Small intestine (tissue), 16 donors: ENCODE measurements at places on chromosomes 2 and 18. TPM values are rescaled to one million over a fixed set of nuclear protein-coding genes. Genes with fewer than 3 reads are reported as not detected.

The NMUR1 gene
- polyA plus RNA-seq = 1.4 TPM

The COL6A3 gene
- 3.2 TPM for polyA plus RNA-seq

The CYBRD1 gene
- polyA plus RNA-seq = 97.7 TPM

The EFR3B gene
- not detected for polyA plus RNA-seq

The CAPN13 gene
- 79.4 TPM for polyA plus RNA-seq

The IAH1 gene
- polyA plus RNA-seq = 35.0 TPM

The AGXT gene
- polyA plus RNA-seq = 0.58 TPM

The NEUROD1 gene
- polyA plus RNA-seq = 3.1 TPM

The MREG gene
- 2.8 TPM for polyA plus RNA-seq

The EML6 gene
- polyA plus RNA-seq = 0.54 TPM

The AUP1 gene
- polyA plus RNA-seq = 201 TPM

The RAB6D gene
- polyA plus RNA-seq = 0.37 TPM

The HOXD9 gene
- polyA plus RNA-seq = 1.9 TPM

The COL5A2 gene
- 1.4 TPM for polyA plus RNA-seq

The GPAT2 gene
- polyA plus RNA-seq = not detected

The ZC3H15 gene
- polyA plus RNA-seq = 61.1 TPM

The ALLC gene
- not detected for polyA plus RNA-seq

The SLC16A14 gene
- polyA plus RNA-seq = 0.27 TPM

The CYP1B1 gene
- polyA plus RNA-seq = 15.1 TPM

The ALPI gene
- 204 TPM for polyA plus RNA-seq

The KCNIP3 gene
- 2.6 TPM for polyA plus RNA-seq

The GREB1 gene
- polyA plus RNA-seq = not detected

The ZEB2 gene
- polyA plus RNA-seq = 2.0 TPM

The DPP4 gene
- polyA plus RNA-seq = 52.4 TPM

The SIX2 gene
- not detected for polyA plus RNA-seq

The CCDC68 gene
- 40.2 TPM for polyA plus RNA-seq

The C1GALT1C1L gene
- 0.37 TPM for polyA plus RNA-seq

The RSAD2 gene
- polyA plus RNA-seq = 0.81 TPM

The PSMA8 gene
- not detected for polyA plus RNA-seq

The ZNF804A gene
- polyA plus RNA-seq = 0.54 TPM

The ITSN2 gene
- polyA plus RNA-seq = 35.9 TPM

The AMER3 gene
- polyA plus RNA-seq = 0.99 TPM

The TCF4 gene
- polyA plus RNA-seq = 16.9 TPM

The LIMS3 gene
- 2.6 TPM for polyA plus RNA-seq

The PLEKHM3 gene
- polyA plus RNA-seq = 12.1 TPM

The GREB1L gene
- polyA plus RNA-seq = 2.4 TPM

The GPR45 gene
- polyA plus RNA-seq = not detected

The CBLN2 gene
- 5.4 TPM for polyA plus RNA-seq

The ECEL1 gene
- 0.38 TPM for polyA plus RNA-seq
